ENCODE measurements at places on chromosomes 5 and 9.

GRCh38 chr5:148820461-148821395 is 5.7 kb upstream of the ADRB2 start:
- DNase-seq, result no peak

GRCh38 chr9:2662496-2662895 is 40.9 kb downstream of the VLDLR start:
- no peak for DNase-seq

- no peak for DNase-seq
These were observed 616.7 kb upstream of the DAB2 start for GRCh38 chr5:40041452-40041851.

DNA sequence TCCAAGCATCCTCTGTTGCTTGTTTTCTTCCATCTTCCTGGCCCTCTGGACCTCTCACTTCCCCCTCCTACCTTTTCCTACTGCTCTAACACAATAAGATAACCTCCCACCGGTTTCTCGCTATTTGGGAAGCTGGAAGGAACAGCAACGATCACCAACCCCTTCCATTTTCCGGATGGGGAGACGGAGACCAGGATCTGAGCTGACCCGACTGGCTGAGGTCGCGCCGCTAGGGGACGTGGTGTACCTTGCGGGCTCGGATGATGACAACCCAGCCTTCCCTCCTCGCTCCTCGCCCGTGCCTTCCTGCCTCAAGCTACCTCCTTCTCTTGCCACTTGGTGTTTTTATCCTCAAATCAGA is 1.9 kb downstream of the LPAR1 start:
- no peak for DNase-seq

GRCh38 chr5:108818613-108819272 is 71.0 kb downstream of the FER start:
- DNase-seq, result no peak

- no peak for DNase-seq
These were observed 289.3 kb downstream of the FANCC start for GRCh38 chr9:95027914-95028852.

DNA sequence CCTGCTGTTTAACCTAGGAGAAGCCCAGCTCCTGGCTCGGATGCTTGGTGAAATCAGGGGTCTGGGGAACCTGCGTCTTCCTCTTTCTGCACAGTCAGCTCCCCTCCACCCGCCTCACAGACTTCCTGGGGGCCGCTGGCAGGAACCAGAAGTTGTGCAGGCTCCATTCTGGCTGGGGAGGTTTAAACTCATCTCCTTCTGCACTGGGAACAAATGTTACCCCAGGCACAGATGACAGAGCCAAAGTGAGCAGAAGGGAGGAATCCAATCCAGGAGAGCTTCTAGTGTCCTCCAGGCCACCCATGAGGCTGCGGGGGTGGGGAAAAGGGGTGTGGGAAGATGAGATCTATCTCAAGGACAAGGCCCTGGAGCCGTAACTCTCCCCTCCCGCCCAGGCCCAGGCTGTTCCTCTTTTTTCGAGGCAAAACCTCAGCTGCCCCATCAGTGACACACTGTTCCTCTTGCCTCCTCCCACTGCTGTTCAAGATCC is 31.2 kb downstream of the KCNMB1 start:
- no peak for DNase-seq

- DNase-seq, result no peak
These were observed 334.4 kb downstream of the ARHGEF28 start for GRCh38 chr5:73960426-73960825.
